ENCODE measurements at places on chromosomes 7 and 10.

GRCh38 chr10:13526948-13527863, 1.6 kb downstream of the BEND7 start:
- DNase-seq = no peak

- DNase-seq = no peak
Measured at GRCh38 chr10:30737931-30738391, 108.4 kb upstream of the LYZL2 start.

- no peak for DNase-seq
Measured at GRCh38 chr7:151813997-151814396, 62.9 kb downstream of the PRKAG2 start.

DNA sequence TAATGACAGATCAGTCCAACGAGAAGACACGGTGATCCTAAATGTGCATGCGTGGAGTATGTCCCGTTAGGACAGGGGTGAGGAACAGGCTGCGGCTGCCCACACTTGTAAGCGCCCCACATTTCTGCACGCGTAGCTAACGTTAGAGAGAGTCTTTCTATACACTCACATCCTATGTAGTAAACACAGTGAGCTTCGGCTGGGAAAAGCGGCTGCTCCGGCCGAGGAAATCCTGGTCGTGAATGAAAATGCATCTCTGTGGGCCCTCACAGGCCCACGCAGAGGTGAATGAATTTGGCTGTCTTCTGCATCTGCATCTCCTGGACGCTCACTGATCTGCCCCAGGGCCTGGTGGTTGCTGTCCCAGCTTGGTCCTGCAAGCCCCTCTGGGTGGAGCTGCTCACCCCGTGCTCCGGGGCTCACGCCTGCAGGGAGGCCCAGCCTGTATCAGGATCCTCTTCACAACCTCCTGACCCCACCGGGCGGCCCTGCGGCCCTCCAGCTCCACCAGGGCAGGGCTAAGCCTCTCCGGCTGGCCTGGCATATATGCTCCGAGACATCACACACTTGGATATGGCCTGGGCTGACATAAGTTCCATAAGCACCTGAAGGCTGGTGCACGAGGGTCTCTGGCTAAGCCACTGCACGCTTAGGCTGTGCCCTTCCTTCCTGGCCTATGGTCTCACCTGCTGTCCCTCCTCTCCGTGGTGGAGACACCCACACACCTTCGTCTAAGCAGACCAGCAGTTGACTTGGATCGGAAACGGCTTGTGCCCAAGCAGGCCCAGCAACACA, 117.9 kb upstream of the DIP2C start:
- DNase-seq = no peak

GRCh38 chr10:79627075-79627474, 16.3 kb downstream of the SFTPA1 start:
- DNase-seq = no peak

DNA sequence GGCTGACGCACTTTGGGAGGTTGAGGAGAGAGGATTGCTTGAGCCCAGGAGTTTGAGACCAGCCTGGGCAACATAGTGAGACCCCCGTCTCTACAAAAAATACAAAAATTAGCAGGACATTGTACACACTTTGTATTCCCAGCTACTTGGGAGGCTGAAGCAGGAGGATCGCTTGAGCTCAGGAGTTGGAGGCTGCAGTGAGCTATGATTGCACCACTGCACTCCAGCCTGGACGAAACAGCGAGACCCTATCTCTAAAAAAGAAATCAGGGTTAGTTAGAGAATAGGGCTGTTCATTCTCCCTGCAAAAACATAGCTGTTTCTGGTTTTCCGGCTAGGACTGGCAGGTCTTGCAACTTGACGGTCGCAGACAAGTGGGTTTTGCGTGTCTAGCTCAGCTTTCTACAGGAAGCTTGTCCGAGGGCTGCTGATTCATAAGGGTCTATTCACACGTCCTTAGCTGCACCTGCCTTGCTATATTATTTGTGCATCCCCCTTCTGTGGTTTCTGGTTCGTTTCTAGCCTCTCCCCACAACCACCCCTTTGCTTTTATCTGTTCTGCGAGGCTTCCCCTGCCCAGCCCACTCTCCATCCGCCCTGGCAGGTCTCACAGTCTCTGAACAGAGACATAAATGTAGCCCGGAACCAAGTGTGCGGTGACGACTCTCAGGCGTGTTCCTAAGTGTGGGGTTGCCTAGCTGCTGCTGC, 10.7 kb downstream of the AMZ1 start:
- peak; percentile 40 for DNase-seq

GRCh38 chr7:27106901-27107240, 4.4 kb upstream of the HOXA2 start:
- DNase-seq = no peak

DNA sequence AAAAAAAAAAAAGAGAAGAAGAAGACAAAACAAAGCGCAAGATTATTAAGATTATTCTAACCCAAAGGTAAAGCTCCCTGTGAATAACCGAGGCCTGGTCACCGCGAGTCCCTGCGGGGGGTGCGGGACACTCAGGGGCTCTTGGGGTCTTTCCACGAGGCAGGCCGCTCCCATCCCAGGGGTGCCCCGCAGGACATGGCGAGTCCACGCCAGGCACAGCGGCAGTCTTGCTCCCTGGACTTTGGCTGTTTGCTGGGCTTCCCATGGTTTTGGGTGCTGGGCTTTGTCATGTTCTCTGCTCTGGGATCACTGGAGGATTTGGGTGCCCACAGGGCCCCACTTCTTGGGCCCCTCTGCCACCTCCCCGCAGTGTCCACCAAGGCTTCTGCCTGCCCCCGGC, 137.4 kb upstream of the TCERG1L start:
- no peak for DNase-seq

GRCh38 chr10:87670586-87670985, 10.9 kb downstream of the PAPSS2 start:
- DNase-seq = no peak

DNA sequence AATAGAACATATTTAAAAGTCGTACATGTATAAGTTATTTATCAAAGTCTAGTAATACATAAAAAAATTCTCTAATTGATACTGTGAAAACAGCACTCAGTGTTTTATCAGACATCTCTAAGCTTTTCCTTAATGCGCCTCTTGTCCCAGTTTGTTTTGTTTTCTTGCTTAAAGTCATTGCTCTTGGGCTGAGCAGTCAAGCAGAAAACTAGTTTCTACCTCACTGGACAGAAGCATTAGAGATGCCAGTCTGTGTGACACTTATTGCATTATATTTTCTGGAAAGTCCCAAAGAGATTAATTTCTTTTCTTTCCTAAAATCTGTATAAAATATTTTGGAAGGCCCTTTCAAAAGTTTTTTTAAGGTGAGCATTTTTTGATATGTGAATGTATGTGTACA, 236.2 kb downstream of the PCLO start:
- no peak for DNase-seq

- DNase-seq = no peak
Measured at GRCh38 chr7:158472596-158472995, 115.0 kb downstream of the PTPRN2 start.

DNA sequence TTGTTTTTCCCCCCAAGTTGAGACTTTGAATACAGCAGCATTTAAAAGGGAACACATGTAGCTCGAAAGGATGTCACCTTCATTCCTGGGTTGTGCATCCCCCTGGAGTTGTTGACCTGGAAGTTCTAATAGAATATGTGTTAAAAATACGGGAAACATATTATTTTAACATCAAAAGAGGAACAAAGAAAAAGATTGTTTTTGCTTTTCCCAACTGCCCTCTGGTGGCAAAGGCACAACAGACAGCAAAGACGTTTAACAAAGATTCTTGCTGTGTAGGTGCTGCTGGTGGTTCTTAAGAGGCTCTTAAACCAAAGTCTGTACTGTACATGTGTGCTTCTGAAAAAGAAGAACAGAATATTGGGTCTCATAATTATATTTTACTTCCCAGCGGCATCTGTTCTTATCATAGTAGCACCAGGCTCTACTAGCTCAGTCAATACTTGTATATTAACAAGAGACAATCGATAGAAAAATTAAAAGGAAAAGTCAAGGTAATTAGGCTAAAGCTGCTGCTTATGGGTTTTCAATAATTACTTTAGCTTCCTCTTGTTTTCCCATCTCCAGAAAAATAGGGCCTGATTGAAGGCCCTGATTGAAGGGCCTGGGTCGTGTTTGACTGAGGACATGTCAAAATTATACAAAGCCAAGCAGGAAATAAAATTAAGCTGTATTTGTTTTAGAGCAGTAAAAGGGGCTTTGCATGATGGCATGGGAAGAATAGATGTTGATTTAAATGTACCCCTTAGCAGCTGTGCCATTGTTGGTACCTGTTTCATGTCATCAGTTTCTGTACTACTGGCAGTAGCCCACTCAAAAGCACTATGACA, 384.2 kb upstream of the LRGUK start:
- no peak for DNase-seq

DNA sequence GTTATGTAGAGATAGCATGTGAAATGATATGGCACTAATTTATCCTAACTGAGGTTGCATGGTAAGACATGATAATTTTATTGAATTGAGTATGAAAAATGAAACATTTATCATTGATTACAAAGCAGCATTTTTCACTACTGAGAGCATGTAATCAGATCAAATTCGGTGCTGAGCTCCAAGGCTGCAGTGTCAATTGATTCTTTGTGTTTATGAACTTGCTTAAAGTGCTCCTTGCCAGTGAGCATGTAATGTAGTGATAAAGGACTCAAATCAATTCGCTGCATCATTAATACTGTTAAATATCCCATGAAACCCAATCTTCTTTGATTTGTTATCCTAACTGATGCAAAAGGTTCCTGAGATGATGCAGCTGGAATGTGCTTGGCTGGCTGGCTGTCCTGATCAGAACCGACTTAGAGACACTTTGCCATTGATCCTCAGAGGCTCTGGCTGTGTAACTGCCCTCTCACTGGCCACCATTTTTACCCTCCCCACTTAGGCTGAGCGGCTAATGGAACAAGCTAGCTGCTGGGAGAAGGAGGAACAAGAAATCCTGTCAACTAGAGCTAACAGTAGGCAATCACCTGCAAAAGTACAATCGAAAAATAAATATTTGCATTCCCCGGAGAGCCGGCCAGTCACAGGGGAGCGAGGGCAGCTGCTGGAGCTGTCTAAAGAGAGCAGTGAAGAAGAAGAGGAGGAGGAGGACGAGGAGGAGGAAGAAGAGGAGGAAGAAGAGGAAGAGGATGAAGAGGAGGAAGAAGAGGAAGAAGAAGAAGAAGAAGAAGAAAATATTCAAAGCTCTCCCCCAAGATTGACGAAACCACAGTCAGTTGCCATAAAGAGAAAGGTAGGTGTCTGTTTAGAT, 89.8 kb upstream of the SAMD8 start:
- no peak for DNase-seq

GRCh38 chr7:55509322-55509721, 63.0 kb downstream of the VOPP1 start:
- no peak for DNase-seq

DNA sequence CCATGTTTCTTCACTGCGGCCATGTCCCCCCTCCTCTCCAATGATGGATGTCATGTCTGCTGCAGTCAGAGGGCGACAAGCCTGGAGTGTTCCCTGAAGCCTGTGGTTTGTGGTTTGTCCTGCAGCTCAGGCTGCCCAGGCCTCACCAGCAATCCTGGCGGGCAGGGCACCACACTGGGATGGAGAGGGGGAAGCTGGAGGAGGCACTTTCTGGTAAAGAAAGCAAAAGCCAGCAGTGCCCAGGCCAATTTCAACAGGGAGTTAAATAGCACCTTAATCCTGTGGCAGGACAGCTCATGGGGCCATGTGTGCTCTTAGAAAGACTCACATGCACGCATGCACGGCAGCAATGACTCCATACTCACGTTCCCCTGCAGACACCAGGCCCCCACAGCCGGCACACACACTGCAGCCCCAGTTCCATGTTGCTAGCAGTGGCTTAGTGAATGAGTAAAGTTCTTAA, 158.3 kb downstream of the EGFR start:
- no peak for DNase-seq

DNA sequence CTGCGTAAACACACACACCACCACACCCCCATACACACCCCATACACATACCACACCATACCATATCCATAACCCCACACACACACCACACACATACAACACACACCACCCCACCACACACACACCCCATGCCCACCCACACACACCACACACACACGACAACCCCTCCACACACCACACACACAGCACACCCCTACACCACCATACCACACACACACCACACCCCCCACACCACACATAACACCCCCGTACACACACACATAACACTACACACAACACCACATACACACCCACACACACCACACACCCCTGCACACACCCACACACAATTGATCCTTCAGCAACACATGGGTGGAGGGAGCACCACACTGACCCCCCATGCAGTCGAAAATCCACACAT, 50.3 kb upstream of the BMS1 start:
- DNase-seq = no peak

GRCh38 chr10:76632767-76633051, 1004.9 kb downstream of the KCNMA1 start:
- DNase-seq = peak; percentile 16

GRCh38 chr7:786472-787255, 45.6 kb upstream of the SUN1 start:
- DNase-seq = no peak

DNA sequence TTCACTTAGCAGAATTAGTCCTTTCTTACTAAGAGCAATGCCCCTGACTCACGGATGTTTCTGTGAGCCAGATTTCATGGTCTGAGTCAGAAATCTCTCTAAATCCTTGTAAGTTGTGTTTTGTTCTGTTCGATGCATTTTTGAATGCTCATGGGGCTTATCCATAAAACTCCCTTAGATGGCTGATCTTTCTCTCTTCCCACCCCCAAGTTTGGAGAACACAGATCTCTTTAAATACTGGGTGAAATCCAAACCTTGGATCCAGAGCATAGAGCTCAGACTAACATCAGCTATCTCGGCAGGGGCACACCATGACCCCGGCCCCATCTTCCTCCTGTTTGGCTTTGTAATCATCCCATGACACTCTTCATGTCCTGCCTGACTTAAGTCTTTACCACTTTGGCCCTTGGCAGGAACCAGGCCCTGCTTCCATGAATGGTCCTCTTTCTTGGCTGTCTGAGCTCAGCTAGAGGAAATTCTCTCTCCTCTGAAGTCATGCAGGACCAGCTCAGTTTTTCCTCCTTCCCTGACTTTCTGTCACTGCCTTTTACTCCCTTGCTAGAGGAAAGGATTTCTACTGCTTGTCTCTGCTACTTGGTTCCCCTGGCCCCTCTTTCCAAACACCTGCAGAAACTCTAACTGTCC, 120.4 kb upstream of the RAB11FIP2 start:
- no peak for DNase-seq

GRCh38 chr7:105975770-105976417, 12.8 kb downstream of the CDHR3 start:
- no peak for DNase-seq

DNA sequence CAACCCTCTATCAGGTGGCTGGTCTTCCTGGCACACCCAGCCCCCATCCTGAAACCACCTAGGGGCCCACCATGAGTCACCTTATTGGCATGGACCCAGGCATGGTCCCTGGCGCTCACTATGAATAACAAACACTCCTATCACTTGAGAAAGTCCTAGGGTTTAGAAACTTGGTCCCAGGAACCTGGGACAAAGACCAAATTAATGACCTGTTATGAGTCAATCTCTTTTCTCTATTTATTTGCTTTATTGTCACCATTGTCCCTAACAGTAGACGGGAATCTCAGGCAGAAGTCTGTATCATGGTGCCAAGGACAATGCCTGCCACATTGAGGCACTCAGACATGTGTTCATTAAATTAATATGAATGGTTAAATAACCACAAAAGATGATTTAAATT, 599.6 kb upstream of the C7orf33 start:
- no peak for DNase-seq

- no peak for DNase-seq
Measured at GRCh38 chr10:86642021-86642420, 12.3 kb upstream of the OPN4 start.

GRCh38 chr7:41465571-41465970, 237.3 kb downstream of the INHBA start:
- no peak for DNase-seq
